ENCODE measurements at places on chromosomes 4 and X. TPM values are rescaled to one million over a fixed set of nuclear protein-coding genes. Genes with fewer than 3 reads are reported as not detected.

The SSX2B gene
- not detected for total RNA-seq

The ZFP42 gene
- not detected for total RNA-seq

The USP17L20 gene
- not detected for total RNA-seq

The BMP2K gene
- total RNA-seq: 14.2 TPM

The SLC25A53 gene
- 2.3 TPM for total RNA-seq

Data from cardiac ventricle fibroblast (primary cell).